T-helper 9 cell (primary cell): ENCODE measurements at places on chromosomes 11 and 22.

- no peak for DNase-seq
Measured at GRCh38 chr11:71525938-71526495, 1.1 kb upstream of the KRTAP5-7 start.

DNA sequence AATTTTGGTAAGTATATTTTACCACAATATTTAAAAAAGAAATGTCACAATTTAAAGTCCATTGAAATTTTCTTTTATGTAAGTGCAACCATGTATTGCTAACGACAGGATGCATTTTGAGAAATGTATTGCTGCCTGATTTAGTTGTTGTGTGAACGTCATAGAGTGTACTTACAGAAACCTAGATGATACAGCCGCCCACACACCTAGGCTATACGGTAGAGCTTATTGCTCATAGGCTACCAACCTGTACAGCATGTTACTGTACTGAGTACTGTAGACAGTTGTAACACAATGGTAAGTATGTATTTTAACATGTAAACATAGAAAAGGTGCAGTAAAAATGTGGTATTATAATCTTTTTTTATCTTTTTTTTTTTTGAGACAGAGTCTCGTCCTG is 48.1 kb downstream of the CBL start:
- DNase-seq: no peak

GRCh38 chr22:32699686-32700085 is 101.8 kb upstream of the TIMP3 start:
- DNase-seq: no peak

DNA sequence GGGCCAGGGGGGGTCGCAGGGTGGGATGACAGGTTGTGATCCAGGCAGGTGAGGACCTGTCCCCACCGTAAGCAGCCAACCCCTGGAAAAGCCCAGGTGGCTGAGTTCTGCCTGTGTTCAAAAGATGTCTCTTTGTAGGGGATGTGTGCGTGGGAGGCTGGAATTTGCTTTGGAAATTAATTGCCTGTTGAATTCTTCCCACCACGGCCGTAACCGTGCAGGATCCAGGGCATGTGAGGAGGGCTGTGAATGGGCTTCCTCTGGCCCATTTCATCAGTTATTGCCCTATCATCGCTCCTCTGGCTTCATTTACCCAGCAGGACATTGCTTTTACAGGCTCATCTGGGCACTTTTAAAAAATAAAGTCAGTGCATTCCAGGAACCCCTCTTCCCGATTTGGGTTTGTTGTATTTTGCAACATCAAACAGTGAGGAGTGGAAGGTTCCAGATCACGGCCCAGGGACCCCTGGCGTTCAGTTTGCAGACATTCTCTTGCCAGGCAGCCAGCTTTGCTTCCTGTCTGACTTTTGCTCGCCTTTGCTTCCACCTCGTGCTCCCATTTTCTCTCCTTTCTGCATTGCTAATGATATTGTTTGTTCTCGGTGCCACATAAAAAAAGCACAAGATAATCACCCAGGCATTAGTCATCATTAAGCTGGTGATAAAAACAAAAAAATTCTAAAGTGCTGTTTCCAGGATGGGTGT is 1306.6 kb downstream of the BRD1 start:
- no peak for DNase-seq

DNA sequence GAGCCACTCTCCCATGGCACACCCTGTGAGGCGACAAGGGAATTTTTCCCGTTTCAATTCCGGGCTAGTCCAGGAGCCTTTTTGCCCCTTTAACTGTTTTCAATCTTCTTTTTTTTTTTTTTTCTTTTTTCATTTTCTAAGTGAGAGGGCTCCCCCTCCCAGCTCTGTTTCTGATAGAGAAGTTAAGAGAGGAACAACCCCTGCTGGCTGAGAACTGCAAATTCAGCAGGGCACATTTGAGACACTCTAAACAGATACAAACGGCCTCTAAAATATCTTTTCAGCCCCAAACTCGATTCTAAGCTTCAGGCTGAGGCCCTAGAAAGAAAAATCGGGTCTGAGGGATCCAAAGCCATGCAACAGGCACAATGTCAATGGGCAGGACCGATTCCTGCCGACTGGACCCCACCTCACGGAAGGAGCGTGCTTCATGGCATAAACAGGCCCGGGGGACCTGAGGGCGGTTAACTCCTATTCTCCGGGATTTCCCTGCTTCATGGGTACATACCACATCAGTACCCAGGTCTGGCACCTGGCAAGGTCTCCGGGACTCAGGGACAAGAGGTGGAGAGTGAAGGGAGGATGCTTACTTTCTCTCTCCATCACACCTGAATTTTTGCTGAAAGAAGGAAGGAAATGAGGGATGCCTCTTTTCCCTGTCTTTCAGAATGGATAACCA is 627.5 kb downstream of the BUD13 start:
- DNase-seq: no peak

GRCh38 chr11:47564933-47565339 is 463 bp upstream of the PTPMT1 start:
- DNase-seq: no peak

DNA sequence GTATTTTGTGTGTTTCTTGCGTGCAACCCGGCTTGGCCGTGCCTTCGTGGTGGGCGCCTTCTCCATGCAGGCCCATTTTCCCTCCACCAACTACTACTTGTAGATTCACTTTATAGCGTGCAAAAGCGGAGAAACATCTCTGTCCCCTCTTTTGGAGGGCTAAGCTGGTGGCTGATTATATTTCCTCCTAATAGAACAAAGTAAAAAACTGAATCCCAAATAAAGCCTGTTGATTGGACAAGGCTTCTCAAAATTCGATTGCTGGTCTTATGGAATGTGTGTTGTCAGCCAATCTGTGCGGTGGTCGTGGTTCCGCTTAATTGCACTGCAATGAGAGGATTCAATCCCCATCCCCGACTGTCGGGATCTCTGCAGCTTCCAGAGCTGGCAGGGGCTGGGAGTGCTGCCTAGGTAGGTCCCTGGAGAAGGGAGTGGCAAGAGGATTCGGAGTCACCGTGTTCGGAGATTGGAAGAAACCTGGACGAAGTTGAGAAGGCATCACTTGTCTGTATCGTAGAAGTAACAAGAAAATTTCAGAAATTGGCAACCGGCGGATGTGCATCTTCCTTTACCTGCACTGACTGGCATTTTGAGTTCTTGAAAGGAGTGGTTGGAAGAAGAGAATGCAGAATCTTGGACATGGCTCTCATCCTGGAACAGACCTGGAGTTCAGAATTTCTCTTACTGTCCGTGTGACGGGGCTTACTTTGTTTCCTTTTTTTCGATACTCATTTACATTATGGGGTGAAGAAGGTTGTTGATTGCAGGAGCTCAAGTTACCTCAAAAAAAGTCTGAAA is 1.1 kb downstream of the HMGXB4 start:
- DNase-seq: no peak

- no peak for DNase-seq
Measured at GRCh38 chr11:74169738-74170458, 904 bp downstream of the C2CD3 start.

DNA sequence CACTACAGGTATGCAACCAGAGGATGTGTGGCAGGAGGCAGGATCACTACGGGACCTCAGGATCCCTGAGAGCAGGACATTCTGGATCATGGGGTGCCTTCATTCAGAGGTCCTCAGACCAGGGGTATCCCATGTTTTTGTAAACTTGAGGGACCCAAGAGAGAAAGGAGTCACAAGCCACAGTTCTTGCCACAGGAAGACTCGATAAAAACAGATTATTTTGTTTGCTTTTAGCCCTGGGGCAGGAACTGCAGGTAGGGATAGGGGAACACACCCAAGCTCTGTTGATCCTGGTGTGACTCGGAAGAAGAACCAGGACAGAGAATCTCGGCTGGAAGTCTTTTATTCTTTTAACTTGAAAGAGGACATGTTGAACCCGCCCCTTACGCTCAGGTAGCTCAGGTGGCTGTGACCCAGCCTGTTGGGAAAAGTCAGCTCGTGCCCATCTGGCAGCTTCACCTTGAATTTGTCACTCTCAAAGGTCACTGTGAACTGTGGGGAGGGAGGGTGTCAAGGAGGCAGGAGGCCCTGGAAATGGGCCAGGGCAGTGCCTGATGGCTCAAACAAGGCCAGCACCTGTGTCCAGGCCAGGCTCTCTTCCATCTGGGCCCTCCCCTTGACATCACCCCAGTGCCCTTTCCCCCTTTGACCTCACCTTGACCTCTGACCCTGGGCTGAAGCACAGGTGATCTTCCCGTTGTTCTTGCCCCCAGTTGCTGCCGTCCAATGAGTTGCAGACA is 9.8 kb downstream of the LGALS2 start:
- DNase-seq: no peak

GRCh38 chr22:38246046-38246658 is 26.7 kb downstream of the TMEM184B start:
- DNase-seq: no peak

- no peak for DNase-seq
Measured at GRCh38 chr11:91100427-91100826, 877.6 kb upstream of the CHORDC1 start.

GRCh38 chr11:122085712-122086111 is 30.3 kb downstream of the BLID start:
- DNase-seq: no peak

GRCh38 chr22:46379066-46379930 is 43.8 kb downstream of the TRMU start:
- DNase-seq: no peak
